ENCODE measurements at places on chromosomes 7 and 10.

- DNase-seq = no peak
Measured at GRCh38 chr10:96491303-96491702, 22.4 kb downstream of the TLL2 start.

- DNase-seq = no peak
Measured at GRCh38 chr10:75408911-75409885, 7.6 kb upstream of the ZNF503 start.

DNA sequence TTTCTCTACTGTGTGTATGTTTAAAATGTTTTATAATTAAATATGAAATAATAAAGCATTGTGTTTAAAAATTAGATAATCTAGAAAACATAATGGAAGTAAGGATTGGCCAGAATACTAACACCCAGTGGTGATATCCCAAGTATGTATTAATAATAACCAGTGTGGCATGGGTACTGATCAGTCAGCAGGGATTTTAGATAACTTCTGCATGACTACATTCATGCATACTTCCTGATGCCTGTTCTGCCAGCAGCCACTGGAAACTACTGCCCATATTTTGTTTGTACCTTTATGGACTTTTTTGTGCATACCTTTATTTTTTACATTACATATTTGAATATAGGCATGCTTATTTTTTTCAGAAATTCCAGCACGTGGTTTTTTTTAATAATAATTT is 156.6 kb upstream of the TMEM196 start:
- DNase-seq = no peak

DNA sequence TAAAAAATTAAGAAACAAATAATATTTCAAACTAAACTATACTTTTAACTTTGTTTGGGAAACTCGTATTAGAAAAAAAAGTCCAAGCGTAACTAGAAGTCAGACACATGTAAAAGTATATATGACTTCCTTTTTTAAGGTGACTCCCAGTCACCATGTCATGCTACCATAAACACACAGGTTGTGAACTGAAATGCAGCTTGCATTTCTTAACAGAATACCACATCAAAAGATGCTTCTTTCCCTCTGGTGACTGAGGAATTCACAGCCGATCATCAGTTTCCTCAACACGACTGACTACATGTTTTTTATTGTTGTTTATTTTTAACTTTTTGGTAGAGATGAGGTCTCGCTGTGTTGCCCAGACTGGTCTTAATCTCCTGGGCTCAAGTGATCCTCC is 445.0 kb downstream of the PARD3 start:
- no peak for DNase-seq

DNA sequence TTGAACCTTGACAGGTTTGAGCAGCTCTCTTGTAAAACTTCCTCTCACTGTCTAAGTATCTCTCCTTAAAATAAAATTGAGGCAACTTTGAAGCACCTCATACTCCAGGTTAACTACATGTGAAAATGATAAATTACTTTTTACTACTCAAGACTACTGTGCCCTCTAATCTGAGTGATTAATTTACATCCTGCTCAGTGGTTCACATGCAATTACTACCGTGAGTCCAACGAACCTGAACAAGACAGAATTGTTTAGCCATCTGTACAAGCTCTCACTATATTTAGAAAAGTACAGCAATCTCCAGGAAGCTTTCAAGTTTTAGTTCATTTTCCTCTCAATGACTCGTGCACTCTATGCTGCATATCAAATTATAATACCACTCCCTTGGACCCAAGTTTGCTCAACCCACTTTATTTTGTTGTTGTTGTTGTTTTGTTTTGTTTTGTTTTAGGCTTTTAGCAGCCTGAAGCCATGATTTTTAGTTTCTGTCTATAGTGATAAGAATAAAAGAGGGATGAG is 21.2 kb downstream of the PDE1C start:
- no peak for DNase-seq

DNA sequence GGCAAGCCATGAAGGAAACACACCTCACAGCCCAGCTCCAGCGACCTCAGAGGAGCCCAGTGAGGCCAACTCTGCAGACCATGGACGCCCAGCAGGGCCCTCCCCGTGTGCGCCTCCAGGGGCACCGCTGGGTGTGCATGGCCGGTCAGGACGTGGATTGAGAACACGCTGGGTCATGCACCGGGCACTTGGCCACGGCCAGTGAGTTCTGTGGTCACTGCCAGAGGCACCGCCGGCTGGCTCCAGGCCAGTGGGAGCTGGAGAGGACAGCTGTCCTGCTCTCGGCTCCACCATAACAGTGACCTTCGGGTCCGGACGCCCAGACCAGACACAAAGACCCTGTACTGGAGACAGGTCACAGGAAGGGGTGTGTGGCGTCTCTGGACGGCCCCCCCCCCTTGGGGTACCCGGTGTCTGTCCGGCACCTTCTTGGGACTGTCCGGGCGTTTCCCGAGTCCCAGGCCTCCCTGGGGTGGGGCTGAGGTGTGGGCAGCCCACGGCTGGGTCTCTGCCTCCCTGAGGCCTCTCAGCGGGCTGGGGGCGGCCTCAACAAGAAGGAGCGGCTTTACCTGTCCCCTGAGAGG is 50.4 kb upstream of the NKX6-2 start:
- DNase-seq = no peak

GRCh38 chr10:97129666-97130065 is 56.1 kb downstream of the SLIT1 start:
- DNase-seq = no peak

- DNase-seq = no peak
Measured at GRCh38 chr7:150803161-150803860, 2.7 kb downstream of the TMEM176A start.

DNA sequence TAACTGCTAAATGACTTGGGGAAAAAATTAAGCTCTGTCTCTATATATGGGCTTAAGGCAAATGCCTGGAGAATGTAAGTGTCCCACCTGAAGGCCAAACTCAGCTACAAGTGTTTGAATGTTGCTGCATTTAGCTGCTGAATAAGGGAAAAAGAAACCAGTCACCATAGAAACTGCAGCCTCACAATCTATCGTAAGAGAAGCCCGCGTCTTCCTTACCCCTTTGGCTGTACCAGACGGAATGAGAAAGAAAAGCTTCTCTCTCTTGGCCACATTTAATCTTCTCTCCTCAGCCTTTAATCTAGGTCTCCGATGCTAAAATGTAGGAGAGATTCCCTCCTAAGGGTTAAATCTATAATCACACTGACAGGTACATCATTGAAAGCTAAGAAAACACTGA is 147.2 kb downstream of the SFMBT2 start:
- DNase-seq = no peak

All from SIG-M5 (cell line).